ENCODE measurements at places on chromosomes 7 and 10.

- no peak for DNase-seq
These were observed 26.9 kb downstream of the VPS41 start for GRCh38 chr7:38881947-38882684.

DNA sequence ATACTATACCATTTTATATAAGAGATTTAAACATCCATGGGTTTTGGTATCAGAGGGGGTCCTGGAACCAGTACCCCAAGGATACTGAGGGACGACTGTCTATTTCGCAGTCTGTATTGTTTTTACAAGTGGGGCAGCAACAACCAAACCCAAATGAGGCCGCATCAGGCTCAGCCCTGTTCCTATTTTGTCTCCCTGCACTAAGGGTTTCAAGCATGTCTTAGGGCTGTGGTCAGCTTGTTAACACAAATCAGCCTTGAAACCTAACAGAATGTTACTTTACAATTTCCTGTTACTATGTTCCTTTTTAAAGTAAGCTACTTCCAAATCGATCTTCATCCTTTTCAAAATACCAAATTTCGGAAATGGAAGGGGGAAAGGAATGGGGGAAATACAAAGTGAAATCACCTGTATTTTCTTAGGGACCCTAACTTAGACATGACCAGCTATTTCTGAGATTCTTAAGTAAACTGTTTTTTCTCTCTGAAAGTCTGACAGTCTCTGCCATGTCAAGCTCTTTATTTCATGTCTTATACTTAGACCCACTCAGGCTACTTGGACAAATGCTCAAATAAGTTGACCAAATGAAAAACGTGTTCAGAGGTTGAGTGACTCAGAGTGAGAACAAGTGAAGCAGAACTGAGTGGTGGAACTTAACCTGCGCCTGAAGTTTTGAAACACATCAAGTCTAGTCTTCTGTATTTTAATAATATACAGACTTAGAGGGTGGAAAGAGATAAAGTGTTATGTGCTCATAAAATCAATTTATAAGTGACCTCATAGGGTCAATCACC lies 75.8 kb downstream of the C1GALT1 start:
- DNase-seq = no peak

DNA sequence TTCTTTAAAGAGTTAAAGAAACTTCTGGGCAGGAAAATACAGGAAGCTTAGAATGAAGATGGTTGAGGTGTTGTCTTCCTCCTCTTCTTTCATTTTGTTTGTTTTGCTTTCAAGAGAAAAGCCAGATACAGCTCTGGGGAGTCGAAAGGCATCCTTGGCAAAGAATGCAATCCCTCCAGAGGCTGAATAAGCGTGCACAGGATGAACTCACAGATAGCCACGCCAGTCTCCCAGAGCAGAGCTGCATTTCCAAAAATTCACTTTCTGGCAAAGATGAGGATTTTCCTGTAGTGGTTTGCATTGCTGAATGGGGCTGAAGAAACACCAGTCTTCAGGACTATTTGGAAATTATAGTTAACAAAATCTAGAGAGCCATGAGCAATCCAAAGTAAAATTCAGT lies 336.4 kb downstream of the NRG3 start:
- no peak for DNase-seq

GRCh38 chr10:110045772-110046171 lies 38.0 kb downstream of the ADD3 start:
- no peak for DNase-seq

DNA sequence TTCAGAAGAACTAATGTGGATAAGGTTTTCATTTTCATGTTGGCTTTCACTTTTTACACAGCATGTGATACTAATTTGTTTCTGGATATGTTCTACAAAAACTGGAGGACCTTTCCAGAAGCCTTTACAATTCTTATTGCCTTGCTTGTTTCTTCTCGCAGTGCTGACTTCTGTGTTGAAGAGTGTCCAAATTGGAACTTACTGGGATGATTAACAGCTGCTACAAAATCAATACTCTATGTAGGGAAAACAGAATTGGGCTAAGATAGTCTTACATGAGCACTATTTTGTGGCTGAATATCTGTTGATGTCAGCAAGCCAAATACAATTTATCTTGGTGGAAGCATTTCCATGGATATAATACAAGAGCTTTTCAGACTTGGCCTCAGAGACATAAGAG lies 351.2 kb downstream of the DGKB start:
- DNase-seq = no peak

- DNase-seq = no peak
These were observed 322.6 kb downstream of the GRID1 start for GRCh38 chr10:86044029-86044428.

- DNase-seq = peak; percentile 86
These were observed 72.5 kb downstream of the CDK6 start for GRCh38 chr7:92763636-92764423.

GRCh38 chr10:77392851-77393250 lies 244.8 kb downstream of the KCNMA1 start:
- DNase-seq = peak; percentile 98

GRCh38 chr10:124602121-124602561 lies 140.5 kb downstream of the LHPP start:
- DNase-seq = no peak

DNA sequence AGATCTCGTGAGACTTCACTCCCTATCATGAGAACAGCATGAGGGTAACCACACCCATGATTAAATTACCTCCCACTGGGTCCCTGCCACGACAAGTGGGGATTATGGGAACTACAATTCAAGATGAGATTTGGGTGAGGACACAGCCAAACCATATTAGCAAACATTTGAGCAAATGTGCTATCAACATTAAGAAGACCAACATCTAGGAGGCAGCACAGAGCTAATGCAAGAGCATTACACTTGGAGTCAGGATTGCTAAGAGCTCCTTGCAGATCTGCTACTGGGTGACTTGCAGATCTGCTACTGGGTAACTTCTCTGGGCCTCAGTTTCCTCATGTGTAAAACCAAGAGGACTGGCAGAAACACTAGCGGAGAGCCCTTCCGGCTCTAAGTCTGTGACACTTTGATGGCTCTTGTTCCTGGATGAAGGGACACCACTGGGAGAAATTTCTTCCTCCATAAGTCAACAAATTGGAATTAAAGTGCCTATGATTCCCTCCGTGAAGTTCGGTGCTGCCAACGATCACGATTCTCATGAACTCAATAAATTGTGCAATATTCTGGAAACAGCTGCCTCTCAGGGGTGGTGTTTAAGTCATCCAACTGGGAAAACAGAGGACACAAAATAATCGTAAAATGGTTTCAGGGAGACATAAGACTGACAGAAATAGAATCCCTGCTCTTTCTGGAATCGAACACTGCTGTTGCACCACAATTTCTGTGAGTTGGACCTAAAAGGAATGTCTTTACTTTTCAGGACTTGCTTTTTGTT lies 115.8 kb upstream of the ITGB1 start:
- DNase-seq = peak; percentile 9

DNA sequence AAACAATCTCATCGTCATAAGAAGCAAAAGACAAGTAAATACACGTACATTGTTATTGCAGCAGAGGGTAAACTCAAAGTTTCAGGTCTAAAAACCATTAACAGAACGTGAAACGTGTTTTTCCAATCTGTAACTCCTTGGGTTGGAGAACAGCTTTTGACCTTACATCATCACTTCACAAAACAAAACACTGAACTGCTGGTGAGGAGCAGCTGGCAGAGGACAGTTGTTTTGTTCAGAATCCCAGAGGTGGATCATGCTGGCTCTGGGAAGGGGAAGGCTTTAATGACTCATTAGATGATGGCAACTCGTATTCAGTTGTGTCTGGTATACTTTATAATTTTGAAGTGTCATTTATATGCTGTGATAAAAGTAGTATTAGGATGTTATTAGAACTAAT lies 923.0 kb upstream of the CELF2 start:
- DNase-seq = peak; percentile 46

GRCh38 chr10:61974601-61975390 lies 73.3 kb downstream of the ARID5B start:
- peak; percentile 50 for DNase-seq

- no peak for DNase-seq
These were observed 104.9 kb downstream of the XRCC2 start for GRCh38 chr7:152571068-152571467.

DNA sequence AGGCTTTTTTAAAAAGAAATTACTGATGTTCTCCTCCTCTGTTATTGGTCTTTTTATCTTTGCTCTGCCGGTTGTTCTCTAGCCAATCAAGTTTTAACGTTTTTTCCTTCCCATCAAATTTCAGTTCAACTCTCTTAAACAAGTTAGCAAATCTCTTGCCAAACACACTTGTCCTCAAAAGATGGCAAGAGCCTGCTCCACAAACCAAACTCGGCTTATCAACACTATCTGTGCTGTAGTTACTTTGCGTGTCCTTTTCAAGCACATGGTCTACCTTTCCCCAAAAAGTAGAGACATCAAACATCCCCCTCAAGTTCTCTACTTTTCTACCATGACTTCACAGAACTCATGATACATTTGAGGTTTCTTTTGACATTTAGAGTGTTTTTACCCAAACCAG lies 71.3 kb downstream of the OSBPL3 start:
- DNase-seq = no peak

DNA sequence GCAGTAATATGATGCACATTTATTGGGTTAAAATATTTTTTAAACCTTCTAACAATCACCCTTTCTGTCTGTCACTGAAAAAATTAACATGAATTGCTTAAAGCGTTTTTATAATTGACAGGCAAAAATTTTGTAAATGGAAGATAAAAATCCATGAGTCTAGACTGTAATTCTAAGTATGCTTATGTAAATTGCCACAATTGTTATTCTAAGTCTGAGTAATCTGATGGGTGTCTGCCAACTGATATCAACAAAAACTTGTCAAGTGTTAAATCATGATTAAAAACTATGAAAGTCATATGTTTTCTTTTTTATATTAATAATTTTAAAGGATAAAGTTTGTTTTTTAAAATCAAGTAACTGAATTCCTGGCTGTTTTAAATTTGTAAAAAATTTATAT lies 208.2 kb downstream of the CDK14 start:
- no peak for DNase-seq

GRCh38 chr10:126561294-126561920 lies 109.1 kb downstream of the C10orf90 start:
- no peak for DNase-seq

- DNase-seq = no peak
These were observed 65.1 kb upstream of the CYP26C1 start for GRCh38 chr10:92995509-92995908.

DNA sequence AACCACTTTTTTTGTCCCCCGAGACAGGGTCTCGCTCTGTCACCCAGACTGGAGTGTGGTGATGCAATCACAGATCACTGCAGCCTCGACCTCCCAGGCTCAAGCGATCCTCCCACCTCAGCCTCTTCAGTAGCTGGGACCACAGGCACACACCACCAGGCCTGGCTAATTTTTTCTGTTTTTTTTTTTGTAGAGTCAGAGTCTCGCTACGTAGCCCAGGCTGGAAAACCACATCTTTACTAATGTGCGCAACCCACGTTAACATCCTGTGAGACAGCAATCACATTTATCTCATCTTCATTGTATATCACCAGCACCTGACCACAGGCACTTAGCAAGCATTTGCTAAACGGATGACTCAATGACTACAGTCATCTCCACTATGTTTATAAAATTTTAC lies 77.8 kb upstream of the ATP6V0A4 start:
- DNase-seq = peak; percentile 55

DNA sequence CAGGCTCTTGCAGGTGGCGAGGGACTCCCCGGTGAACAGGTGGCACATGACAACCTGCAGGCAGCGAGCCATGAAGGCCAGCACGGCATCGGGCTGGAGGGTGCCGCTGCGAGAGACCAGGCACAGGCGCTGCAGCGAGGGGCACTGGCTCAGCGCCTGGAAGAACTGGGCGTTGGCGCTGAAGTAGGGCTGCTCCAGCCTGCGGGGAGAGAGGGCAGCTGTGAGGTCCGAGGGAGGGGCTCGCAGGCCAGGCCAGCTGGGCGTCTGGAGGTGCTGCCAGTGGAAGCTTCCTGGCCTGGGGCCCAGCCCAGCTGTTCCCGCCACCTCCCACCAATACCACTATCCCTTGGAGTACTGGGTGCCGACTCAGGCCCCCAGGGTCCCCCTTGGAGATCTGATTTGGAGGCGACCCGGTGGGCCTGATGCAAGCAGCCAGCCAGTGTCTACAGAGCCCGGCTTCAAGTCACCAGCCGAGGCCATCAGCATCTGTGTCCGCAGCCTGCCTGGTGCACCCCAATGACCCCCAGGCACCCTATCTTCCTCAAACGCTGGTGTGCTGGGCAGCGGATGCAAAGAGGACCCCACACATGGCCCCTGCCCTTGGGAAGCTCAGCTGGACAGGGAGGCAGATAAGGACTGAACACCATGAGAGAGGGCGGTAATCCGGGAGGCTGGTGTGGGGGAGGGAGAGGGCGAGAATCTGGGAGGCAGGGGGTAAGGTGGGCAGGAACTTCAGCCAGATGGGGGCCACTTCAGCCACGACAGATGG lies 67.8 kb upstream of the TNRC18 start:
- DNase-seq = no peak

- DNase-seq = no peak
These were observed 71.9 kb upstream of the DIP2C start for GRCh38 chr10:761376-761775.

DNA sequence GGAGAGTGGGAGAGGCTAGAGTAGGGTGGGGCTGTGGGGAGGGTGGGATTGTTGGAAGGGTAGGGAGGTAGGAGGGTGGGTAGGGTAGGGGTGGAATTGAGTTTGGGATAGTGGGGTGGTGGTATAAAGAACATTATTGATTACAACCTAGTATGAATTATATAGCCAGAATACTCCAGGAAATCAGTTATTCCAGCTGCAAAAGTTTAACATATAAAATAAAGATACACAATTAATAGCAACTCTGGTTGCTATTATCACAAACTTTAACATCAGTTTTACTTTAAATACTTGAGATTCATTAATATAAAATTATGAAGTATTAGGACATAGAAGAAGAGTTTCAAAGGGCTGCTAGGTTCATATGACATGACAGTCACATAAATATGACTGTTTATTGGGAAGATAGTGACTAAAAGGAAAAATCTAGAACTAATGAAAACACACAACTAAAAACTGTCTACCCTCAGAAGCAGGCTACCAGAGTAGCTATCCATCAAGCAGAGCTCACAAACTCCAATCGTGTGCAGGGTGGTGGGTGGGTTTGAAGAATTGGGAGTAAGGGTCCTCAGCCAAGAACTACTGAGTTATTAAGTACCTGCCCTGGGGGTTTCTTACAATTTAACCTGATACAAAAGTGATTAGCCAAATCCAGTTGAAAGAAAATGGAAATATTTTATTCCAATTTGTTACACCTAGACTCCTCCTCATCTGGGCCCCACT lies 14.0 kb upstream of the SGCE start:
- DNase-seq = no peak

GRCh38 chr7:6650086-6650485 lies 13.0 kb downstream of the ZNF316 start:
- no peak for DNase-seq

GRCh38 chr7:121873289-121874194 lies 581 bp downstream of the PTPRZ1 start:
- peak; percentile 23 for DNase-seq

GRCh38 chr7:101744588-101744987 lies 72.8 kb upstream of the CUX1 start:
- no peak for DNase-seq

DNA sequence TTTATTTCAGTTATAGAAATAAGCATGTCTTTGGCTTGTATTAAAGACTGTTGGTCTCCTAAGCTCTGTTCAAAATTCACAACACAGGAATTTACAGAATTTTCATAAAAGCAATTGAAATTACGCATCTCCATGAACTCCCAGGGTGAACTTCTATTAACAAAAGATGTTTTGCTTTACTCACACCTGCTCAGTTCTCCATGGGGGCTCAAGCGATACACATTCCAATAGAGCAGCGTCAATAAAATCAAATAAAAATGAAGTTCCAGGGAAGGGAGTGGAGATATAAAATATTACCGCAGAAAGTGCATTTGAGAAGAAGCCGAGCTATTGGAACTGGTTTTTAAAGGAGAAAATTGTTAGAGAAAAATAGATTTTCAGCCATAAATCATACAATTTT lies 41.5 kb upstream of the ZNF438 start:
- DNase-seq = no peak
